ENCODE measurements at places on chromosomes 4 and X.

GRCh38 chr4:152248347-152248746 lies 287.5 kb downstream of the FBXW7 start:
- DNase-seq = peak; percentile 86

DNA sequence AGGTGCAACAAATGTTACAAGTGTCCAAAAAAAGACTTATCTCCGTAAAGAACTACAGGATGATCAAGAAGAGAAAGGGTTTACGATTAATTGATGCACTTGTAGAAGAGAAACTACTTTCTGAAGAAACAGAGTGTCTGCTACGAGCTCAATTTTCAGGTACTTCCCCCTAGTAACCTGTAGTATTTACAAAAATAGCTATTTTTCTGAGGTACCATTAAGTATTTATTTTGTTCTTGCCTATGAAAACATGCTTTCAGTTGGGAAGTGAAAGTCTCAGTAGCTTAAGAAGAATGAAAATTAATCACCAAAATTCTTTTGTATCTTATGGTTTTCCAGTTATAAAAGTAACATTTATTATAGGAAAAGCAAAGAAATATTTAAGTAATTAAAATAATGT lies 5.9 kb downstream of the THAP9 start:
- DNase-seq = no peak

GRCh38 chr4:188551156-188551555 lies 411.9 kb downstream of the TRIML1 start:
- DNase-seq = no peak

GRCh38 chr4:31467781-31468180 lies 747.6 kb downstream of the PCDH7 start:
- no peak for DNase-seq

- peak; percentile 34 for DNase-seq
These were observed 174.0 kb upstream of the GATB start for GRCh38 chr4:151934766-151935165.

- DNase-seq = no peak
These were observed 95.9 kb upstream of the FAT1 start for GRCh38 chr4:186819342-186820086.

- DNase-seq = no peak
These were observed 21.8 kb upstream of the CTSO start for GRCh38 chr4:155975511-155975910.

DNA sequence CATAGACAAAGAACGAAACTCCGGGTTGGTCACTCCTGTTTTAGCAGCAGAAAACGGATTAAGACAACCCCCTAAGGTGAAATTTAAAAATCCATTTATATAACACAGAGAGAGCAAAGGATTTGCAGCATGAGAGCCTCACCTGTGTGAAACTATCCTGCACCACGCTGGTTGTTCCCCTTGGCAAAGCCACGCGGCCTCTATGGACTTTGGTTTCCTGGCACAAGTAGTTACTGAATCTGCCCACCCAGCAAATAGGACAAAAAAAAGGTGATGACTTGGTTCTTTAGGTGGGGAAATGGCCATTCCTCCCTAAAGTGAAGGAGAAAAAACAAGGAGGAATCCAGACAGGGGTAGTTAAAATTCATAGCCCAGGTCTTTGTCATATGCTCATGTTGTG lies 133.1 kb downstream of the PLS3 start:
- no peak for DNase-seq

- no peak for DNase-seq
These were observed 157.8 kb upstream of the TTC29 start for GRCh38 chr4:147103403-147103946.

DNA sequence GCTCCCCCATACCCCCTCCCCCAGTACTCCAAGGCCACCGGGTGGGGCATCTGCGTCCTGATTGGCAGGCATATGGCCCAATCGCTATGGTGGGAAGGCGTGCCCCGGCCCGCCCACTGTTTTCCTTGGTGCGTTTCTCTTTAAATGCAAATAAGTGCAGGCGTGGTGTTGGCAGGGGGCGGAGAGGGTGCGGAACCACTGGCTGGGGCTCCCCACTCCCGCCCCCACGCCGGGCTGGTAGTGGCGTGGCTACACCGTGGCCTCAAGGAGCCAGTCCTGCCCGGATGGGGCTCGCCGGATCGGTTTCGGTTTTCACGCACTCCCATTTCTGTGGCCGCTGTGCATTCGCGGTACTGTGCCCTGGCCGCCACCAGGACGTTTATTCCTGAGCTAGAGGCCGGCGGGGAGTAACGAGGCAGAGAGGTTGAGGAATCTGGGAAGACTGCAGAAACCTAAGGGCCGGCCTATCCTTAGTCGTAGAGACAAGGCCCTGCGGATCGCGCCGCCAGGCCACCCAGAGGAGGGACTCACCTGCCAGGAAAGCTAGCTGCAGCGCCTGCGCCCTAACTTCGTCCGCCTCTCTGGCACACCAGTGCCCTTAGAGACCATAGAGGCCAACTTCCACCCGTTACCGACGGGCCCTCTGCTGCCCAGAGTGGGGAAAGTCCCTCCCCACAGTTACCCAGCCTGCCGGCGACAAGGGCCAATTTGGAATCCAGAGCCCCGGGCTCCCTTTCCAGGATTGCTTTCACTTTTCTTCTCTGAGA lies 410 bp upstream of the AMER1 start:
- DNase-seq = peak; percentile 97

DNA sequence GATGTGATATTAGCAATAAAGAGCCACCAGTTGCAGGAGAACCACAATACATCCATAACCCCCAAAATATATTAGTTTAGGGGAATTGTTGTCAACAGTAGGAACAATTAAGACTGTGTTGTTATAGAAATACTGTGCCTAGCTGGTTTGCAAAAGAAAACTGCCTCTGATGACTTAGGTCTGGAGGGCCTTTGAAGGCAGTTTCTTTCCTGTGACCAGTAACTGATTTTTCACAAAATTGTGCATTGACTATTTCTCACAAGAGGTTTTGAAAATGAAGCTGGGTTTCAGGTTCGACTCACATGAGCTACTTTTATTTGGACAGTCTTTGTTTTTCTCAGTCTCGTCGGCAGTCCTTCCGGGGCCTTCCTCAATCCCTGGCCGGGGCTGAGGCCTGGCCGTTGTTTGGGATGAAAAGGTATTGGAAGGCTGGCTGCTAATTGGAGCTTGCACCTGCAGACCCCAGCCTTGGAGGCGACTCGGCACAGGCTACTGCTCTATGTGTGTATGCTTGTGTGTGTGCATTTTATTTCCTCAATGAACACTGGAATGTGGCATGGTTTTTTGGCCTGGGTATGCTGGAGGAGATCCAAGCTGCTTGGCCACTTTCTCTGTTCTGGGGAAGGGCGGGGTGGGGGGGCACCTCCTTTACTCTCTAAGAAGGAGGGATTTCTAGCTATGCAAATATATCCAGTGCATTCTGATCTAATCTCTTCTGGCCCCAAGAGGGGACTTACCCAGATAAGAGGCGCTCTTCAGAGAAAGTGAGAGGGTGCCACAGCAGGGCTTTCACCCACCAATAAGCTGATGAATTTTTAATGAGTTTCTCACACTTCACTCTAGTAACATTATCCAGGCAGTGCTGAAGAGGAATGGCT lies 49.5 kb upstream of the LNX1 start:
- no peak for DNase-seq

DNA sequence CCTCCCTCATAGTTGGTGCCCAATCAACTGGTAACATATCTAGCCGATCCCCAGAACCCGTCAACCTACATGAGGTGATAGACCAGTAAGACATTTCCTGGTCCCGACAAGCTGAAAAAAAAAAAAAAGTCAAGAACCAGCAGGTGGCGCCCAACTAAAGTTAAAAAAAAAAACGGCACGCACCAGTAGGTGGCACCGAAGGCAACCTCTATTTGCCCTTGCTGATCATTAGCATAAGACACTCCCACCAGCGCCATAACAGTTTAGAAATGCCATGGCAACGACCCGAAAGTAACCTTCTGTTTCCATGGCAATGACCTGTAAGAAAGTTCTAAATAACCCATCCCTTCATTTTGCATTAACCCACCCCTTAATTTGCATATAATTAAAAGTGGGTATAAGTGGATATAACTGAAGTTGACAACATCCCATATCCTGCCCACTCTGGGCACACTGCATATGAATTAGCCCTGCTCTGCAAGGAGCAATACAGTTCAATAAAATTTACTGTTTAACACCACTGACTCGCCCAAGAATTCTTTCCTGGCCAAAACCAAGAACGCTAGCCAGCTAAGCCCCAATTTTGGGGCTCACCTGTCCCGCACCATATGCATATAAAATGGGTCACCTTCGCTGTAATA lies 83.9 kb upstream of the SPANXB1 start:
- DNase-seq = no peak

- DNase-seq = no peak
These were observed 197.0 kb downstream of the STIM2 start for GRCh38 chr4:27057662-27058061.

DNA sequence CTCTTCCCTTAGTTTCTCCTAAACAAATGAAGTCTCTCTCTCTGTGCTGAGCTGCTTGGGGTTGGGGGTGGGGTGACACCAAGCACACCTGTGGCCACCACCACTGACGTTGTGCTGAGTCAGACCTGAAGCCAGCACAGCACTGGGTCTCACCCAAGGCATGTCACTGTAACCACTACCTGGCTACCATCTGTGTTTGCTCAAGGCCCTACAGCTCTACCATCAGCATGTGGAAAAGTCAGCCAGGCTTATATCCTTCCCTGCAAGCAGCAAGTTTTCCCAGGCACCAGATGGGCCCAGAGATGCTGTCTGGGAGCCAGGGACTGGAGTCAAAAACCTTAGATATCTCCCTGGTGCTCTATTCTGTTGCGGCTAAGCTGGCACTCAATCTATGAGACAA lies 6.9 kb downstream of the CXCL10 start:
- DNase-seq = no peak

GRCh38 chrX:4550018-4550417 lies 836.6 kb upstream of the PRKX start:
- DNase-seq = no peak

GRCh38 chr4:10942156-10942555 lies 257.6 kb upstream of the CLNK start:
- DNase-seq = no peak

DNA sequence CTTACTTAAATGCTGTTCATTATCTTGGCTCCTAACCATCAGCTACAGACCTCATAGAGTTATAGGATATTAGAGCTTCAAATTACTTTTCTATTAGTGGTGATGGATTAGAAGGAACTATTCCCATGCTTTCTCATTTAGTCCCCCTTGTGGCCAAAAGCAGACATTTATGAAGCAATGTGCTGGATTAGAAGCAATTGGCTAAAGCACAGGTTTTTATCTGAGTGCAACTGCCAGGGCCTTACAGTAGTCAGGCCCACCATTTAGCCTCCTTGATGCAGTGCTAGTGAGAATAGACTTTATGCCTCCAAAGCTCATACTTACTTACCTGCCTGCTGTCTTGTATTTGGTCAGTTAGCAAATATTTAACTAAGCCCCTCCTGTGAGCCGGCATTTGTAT lies 93.0 kb downstream of the TSPAN7 start:
- no peak for DNase-seq

All from esophagus muscularis mucosa (tissue), 4 donors.